ENCODE measurements at places on chromosomes 12 and 14.

GRCh38 chr14:101889898-101890297 is 74.5 kb upstream of the DYNC1H1 start:
- no peak for DNase-seq

GRCh38 chr14:26394150-26394810 is 203.6 kb downstream of the NOVA1 start:
- DNase-seq, result no peak

GRCh38 chr12:27965966-27966365 is 6.6 kb downstream of the PTHLH start:
- no peak for DNase-seq

DNA sequence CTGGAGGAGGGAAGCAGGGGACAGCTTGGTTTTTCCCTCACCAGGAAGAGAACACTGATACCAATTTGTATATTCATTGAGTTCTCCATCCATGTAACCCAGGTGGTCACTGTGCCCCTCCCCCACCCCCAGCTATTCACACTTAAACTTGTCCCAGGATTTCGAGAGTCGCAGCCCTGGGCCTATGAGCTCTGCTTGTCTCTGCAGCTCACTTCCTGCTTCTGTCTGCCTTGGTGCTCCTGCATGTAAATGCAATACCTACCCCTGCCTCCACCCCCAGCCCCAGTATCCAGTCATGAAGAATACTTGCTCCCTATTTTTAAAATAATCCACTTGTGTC is 452.2 kb downstream of the BCL11B start:
- DNase-seq, result no peak

DNA sequence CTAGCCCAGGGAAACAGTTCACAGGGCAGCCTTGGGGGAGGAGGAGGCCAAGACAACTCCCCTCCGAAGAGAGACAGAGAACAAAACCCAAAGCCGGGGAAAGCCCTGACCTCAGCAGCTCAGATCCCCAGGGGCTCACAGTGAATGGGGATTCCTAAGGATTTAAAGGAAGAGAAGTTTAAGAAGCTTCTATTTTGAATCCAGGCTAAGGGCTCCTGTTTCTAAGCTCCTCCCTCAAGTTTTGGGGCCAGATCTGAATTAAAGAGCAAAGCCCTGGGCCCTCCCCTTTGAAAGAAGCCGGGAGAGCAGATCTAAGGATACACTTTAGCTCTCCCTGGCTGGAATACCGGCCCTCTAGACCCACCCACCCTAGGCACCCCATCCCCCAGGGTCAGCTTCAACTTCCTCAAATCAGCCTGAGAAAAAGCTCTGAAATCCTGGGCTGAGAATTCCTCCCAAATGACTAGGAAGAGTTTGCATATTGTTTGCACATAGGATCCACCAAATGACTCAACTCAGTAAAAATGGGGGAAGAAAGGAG is 3.9 kb downstream of the KDM2B start:
- no peak for DNase-seq

DNA sequence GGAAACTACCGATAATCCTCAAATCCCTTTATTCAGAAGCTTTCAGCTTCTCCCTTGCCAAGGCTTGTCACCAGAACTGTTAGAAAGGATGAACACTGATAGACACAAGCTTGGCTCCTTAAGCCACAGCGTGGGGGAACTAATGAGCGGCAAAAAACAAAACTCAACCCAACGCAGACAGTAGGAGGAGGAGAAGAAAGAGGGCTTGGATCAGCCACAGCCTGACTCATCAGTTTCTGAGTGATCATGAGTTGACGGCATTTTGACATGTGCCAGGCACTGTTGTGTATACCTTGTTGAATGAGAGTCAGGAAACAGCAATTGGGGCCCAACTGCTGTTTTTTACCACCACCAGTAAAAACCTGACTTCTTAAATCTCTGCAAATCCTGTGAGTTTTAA is 23.7 kb downstream of the PLXNC1 start:
- peak; percentile 52 for DNase-seq

GRCh38 chr14:25953532-25954139 is 644.2 kb downstream of the NOVA1 start:
- no peak for DNase-seq

- no peak for DNase-seq
These were observed 1.7 kb upstream of the NUAK1 start for GRCh38 chr12:106140223-106140986.

GRCh38 chr12:26823390-26823789 is 9.6 kb downstream of the ITPR2 start:
- no peak for DNase-seq
